ENCODE measurements at places on chromosomes 7 and 10.

DNA sequence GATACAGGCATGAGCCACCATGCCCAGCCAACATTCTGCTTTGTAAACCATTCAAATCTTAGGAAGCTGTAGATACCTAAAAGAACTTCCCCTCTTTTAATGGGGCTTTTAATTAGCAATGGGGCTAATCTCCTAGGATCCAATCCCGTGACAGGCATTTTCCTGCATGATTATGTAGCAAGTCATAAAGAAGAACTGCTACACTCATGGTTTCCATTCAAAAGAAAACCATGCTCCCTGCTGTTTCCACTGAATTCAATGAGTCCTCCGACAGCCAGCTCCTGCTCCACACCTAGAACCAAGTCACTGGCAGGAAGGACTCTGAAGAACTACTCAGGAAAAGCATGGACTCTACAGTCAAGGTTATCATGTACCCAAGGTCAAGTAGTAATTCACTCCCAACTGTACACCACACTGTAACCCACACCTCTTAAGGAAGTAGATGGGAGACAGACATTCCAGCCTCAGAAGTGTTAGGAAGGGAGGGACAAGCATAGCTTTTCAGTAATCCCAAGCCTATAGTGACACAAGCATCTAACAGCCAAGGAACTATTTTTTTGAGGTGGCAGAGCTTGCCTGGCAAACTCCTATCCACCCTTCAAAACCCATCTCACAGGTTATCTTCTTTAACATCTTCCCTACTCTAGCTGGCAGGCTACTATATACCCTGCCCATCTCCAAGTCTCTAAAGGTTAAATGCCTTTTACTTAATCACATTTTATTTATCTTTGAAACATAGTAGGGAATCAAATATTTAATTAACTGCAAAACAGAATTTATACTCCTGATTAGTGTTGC, 47.5 kb downstream of the CTBP2 start:
- DNase-seq = no peak

DNA sequence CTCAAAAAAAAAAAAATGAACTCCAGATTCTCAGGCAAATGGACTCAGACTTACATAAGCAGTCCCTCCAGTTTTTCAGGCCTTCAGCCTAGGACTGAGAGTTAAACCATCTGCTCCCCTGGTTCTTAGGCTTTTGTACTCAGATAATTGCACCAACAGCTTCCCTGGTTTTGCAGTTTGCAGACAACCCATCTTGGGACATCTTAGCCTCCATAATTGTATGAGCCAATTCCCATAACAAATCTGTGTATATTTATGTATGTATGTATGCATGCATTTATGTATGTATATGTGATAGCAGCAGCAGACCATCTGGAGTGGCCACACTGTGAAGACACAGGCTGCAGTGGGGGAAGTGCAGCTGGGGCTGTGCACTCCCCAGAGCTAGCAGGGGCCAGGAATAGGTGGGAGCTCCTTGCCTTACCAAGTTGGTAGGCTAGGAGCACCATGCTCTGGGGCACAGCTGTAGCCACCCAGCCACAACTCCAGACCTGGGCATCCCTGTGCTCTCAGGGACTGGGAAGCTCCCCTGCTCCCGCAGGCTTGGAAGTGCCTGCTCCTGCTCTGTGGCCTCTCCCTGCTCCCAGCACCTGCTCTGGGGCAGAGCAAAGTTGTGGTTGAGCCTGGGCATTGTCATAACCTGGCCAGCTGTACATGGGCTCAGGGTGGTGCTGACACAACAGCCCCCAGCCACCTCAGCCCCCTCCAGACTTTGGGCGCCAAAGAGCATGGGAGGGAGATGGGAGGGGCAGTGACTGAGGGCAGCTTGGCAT, 8.9 kb upstream of the KLHL7 start:
- DNase-seq = no peak

GRCh38 chr7:2734751-2735571, 47.0 kb downstream of the AMZ1 start:
- DNase-seq = no peak

DNA sequence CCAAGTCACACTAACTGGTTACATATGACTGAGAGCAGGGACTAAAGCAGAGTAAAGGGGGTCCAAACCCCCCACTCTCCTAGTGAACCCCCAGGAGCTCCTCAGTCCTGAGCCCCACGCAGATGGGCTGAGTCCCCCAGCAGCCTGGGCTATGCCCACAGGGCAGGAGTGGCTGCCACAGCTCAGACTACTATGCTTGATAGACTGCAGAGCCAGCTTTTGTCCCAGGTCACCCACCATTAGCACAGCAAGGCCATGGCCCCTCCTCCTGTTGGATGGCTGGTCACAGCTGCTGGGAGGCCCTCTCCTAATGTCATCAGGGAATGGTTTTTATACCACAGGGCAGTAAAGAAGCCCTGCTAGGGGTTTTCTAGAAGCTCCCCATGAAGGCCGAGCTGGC, 46.3 kb upstream of the FGFR2 start:
- DNase-seq = no peak

DNA sequence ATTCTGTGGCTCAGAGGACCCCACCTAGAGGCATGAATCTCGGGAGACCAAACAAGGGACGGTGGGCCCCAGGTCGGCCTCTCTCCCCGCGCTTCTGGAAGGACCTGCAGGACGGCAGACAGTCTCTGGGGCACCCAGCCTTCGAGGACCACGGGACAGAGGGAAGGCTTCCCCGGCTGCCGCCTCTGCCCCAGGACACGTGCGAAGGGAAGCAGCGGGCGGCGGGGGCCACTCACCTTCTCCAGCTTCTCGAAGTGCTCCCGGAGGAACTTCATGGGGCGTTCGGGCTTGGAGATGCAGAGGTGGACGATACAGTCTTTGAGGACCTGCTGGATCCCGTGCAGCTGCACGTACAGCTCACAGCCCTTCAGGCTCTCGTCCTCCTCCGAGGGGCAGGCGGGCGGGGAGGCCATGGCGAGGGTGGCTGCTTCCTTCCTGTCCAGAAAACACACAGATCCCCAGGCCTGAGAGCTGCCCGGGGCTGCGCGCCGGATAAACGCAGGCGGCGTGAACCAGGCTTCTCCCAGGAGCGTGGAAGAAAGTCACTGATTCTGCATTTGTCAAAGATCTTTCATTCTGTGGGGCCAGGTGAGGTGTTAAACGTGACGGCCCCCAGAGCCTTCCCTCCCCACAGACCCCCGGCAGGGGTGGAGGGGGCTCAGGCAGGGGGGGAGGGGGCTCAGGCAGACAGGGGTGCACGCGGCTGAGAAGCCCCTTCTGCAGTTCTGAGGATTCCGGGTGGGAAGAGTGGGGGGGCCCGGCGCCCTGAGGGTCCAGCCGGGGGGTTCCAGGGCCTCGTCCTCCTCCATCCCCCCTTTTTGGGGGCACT, 15.2 kb upstream of the DNAAF5 start:
- DNase-seq = no peak

- no peak for DNase-seq
Observed at GRCh38 chr7:74561898-74562613, 95.5 kb upstream of the GTF2I start.
